Neural progenitor cell (in vitro differentiated cells): ENCODE measurements at places on chromosomes 1 and 21.

GRCh38 chr1:186195377-186195931 lies 179.6 kb downstream of the TPR start:
- no peak for DNase-seq

- no peak for DNase-seq
Observed at GRCh38 chr1:24363994-24364393, 44.8 kb downstream of the GRHL3 start.

DNA sequence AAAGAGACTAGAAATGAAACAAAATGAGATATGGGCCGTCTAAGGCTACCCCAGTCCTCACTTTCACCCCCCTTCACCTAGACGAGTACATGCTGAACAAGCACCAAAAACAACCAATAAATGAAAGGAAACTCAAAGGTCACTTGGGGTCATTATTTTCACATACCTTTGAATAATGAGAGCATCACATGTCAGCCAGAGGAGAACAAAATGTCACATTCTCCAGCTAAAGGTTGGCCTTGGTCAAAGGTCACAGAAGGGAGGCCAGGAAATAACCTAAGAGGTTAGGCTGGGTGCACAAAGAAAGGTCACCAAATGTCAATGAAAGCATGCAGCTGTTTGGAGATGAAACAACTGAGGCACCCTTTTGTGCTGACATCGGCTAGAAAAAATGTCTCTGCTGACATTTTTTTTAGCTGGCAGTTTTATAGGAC lies 288.7 kb upstream of the USP25 start:
- peak; percentile 84 for DNase-seq

DNA sequence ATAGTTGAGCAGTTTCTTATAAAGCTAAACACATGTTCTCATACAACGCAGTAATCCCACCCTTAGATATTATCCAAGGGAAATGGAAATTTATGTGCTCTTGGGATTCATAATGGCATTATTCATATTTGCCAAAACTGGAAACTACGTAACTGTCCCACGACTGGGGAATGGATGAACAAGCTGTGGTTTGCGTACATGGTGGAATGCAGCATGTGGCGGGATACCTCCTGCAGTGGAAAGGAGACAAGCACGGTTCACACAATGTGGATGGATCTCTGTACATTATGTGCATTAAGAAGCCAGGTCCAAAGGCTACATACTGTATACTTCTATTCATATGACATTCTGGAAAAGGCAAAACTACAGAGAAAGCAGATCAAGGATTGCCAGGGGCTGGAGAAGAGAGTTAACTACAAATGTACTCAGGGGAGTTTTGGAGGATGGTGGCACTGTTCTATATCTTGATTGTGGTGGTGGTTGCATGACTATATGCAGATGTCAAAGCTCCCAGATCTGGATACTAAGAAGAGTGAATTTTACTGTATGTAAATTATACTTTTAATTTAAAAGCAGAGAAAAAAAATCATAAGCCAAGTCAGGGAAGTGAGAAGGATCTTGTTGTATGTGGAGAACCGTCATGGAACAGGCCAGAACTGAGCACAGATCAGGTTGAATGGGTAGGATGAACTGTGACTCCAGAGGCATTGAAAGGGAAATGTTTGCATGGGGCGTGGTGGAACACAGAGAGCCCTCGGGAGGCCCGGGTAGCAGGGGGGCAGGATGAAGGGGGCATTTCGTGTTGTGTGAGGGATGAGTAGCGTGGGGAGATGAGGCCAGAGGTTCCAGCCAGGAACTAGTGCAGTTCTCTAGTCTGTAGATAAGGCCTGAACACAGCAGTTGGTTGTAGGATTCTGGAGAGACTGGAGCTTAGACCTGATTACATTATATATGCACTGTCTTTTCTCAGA lies 90.7 kb downstream of the GALNT2 start:
- DNase-seq, result no peak

DNA sequence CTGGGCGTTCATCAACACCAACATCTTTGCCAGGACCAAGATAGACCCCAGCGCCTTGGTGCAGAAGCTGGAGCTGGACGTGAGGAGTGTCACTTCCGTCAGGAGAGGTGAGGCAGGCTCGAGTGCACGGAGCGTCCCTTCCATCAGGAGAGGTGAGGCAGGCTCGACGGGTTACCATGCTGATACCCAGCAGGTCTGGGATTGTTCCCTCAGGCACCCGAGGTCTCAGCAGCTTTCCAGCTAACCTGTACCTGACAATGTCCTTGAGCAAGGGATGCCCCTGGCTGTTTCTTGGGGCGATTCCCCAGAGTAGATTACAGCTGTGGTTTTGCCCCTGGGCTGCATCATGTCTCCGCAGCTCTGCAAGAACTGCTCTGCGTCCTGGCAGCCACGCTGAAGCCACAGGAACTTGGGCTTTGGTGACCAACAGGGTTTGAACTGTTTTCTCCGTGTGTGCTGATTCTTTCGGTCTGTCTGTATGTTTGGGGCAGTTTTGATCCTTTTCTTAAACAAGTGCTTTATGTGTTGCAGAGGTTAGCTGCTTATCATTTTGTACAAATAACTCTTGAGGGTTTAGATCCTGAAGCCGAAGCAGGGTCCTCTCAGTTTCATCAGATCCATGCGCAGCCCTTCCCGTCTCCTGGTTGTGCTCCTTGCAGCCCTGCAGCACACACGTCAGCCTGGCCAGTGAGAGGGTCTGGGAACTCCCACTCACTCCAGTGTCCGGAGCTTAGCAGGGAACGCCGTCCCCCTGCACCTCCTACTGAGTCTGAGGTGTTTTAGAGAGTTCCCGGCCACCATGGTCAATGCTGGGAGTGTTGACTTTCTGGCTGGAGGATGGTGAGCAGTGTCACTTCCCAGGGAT lies 4.1 kb downstream of the SLX9 start:
- DNase-seq, result no peak

- no peak for DNase-seq
Observed at GRCh38 chr1:74180490-74180889, 17.5 kb downstream of the LRRIQ3 start.
